ENCODE measurements at places on chromosomes 13 and 19. TPM values are rescaled to one million over a fixed set of nuclear protein-coding genes. Genes with fewer than 3 reads are reported as not detected.

GRCh38 chr19:31338069-31338776 lies 11.0 kb downstream of the TSHZ3 start:
- no peaks in the 10 kb centered on the region for H3K36me3 ChIP-seq
- H3K4me3 ChIP-seq = no peak overlapping the region
- H3K27me3 ChIP-seq = no peaks in the 10 kb centered on the region
- peak overlapping the region; percentile 51 for H3K27ac ChIP-seq
- no peak for DNase-seq
- H3K4me1 ChIP-seq = no peaks in the 10 kb centered on the region

DNA sequence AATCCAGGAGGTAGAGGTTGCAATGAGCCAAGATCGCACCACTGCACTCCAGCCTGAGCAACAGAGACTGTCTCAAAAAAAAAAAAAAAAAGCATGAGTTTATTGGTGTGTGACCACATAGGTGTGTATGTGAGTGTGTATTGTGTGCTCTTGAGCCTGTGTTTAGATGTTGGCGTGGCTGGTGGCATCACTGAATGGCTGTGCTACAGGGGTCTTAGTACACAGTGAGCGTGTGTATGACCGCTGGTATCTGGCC lies 2.5 kb downstream of the SLC1A5 start:
- H3K4me3 ChIP-seq = no peak overlapping the region
- H3K36me3 ChIP-seq = no peaks in the 10 kb centered on the region
- peaks cover 29% of the 10 kb centered on the region for H3K4me1 ChIP-seq
- DNase-seq = no peak
- H3K27me3 ChIP-seq = no peaks in the 10 kb centered on the region

- no peak for DNase-seq
- H3K4me3 ChIP-seq = no peak overlapping the region
- H3K27me3 ChIP-seq = no peaks in the 10 kb centered on the region
- no peak overlapping the region for H3K27ac ChIP-seq
Measured at GRCh38 chr13:105213512-105213911, 1322.0 kb downstream of the EFNB2 start.

- no peak overlapping the region for H3K4me3 ChIP-seq
- DNase-seq = no peak
- H3K4me1 ChIP-seq = no peaks in the 10 kb centered on the region
- H3K36me3 ChIP-seq = no peaks in the 10 kb centered on the region
- H3K27me3 ChIP-seq = no peaks in the 10 kb centered on the region
Measured at GRCh38 chr13:95496485-95496884, 56.0 kb upstream of the CLDN10 start.

The CEACAM19 gene
- polyA plus RNA-seq = 17.4 TPM

The NEK5 gene
- 0.19 TPM for polyA plus RNA-seq

The TUBB4A gene
- 0.53 TPM for polyA plus RNA-seq

DNA sequence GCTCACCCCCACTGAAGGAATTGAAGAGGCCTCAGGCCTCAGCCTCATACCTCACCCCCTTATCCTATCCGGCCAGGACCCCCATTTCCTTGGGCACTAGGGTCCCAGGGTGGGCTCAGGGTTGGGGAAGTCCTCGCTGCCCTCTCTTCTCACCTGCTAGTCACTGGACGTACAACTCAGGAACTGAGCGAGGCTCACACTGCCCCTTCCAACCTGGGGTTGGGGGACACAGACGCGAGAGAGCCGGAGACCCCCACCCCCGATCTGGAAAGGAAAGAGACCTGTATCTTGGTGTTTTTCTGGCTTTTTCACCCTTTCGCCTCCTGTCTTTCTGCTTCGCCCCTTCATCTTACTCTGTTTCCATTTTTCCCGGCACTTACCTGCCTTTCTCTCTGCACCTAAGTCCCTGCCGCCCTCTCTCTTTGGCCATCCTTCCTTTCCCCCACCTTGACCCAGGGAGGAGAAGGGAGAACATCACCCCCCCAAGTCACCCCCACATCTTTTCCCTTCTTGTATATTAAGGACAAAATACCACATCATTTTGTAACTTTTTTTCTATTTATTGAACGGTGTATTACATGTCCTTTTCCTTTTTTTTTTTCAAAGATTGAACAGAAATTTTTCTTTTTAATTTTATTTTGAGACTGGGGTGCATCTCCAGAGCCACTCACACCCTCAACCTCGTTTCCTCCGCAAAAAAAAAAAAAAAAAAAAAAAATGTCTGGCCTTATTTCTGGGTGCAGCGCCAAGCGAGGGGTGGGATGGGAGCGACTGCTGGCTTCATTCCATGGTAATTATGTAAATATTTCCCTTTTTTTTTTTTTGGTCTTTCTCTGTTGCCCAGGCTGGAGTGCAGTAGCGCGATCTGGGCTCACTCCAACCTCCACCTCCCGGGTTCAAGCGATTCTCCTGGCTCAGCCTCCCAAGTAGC lies 36.6 kb downstream of the ZSWIM4 start:
- no peaks in the 10 kb centered on the region for H3K27me3 ChIP-seq
- no peak overlapping the region for H3K4me3 ChIP-seq
- no peaks in the 10 kb centered on the region for H3K4me1 ChIP-seq
- peaks cover 7% of the 10 kb centered on the region for H3K36me3 ChIP-seq
- peak; percentile 21 for DNase-seq
- H3K27ac ChIP-seq = no peak overlapping the region

DNA sequence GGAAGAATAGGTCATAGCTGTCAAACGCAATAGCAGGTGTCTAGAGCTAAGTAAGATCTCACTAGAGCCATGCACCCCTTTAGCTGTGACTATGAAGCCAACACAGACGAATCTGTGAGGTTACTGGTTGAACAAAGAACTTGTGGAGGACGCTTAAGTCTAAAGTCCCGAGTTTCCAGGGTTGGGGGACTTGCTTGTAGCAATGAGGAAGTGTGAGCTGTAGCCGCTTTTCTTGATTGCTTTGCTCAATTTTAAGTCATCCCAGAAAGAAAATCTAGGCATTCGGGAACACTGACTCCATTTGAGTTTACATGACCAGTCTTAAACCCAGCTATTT lies 1.6 kb downstream of the GPC5 start:
- H3K4me1 ChIP-seq = peaks cover 3% of the 10 kb centered on the region
- no peak for DNase-seq
- H3K36me3 ChIP-seq = no peaks in the 10 kb centered on the region
- H3K4me3 ChIP-seq = no peak overlapping the region

GRCh38 chr13:75796825-75797224 lies 160.7 kb downstream of the LMO7 start:
- peaks cover 6% of the 10 kb centered on the region for H3K4me1 ChIP-seq
- no peak overlapping the region for H3K4me3 ChIP-seq
- DNase-seq = peak; percentile 77

GRCh38 chr19:12484011-12484370 lies 625 bp downstream of the ZNF709 start:
- H3K27ac ChIP-seq = no peak overlapping the region
- peak overlapping the region; percentile 94 for H3K4me3 ChIP-seq
- H3K4me1 ChIP-seq = peaks cover 2% of the 10 kb centered on the region
- no peaks in the 10 kb centered on the region for H3K27me3 ChIP-seq
- H3K36me3 ChIP-seq = no peaks in the 10 kb centered on the region

GRCh38 chr13:23427342-23427843 lies 6.1 kb downstream of the SACS start:
- no peaks in the 10 kb centered on the region for H3K27me3 ChIP-seq
- H3K36me3 ChIP-seq = no peaks in the 10 kb centered on the region
- H3K4me1 ChIP-seq = no peaks in the 10 kb centered on the region
- H3K27ac ChIP-seq = no peak overlapping the region

The KLK5 gene
- not detected for polyA plus RNA-seq

DNA sequence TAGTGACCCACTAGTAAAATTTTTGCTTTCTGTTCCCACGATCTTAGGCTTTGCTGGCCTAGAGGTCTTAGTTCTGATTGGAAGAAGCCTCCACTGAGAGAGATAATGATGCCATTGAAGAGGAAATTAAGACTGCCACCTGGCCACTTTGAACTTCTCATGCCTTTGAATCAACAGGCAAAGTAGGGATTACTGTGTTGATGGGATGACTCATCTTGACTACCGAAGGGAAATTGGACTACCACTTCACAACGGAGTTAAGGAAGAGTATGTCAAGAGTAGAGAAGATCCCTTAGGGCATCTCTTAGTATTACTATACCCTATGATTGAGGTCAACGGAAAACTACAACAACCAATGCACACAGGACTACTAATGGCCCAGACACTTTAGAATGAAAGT lies 12.7 kb upstream of the FREM2 start:
- H3K4me3 ChIP-seq = no peak overlapping the region
- no peak overlapping the region for H3K27ac ChIP-seq
- no peaks in the 10 kb centered on the region for H3K27me3 ChIP-seq
- no peak for DNase-seq
- H3K36me3 ChIP-seq = no peaks in the 10 kb centered on the region
- H3K4me1 ChIP-seq = no peaks in the 10 kb centered on the region

The OR7C1 gene
- 0.04 TPM for polyA plus RNA-seq

The ZNF575 gene
- 1.3 TPM for polyA plus RNA-seq

DNA sequence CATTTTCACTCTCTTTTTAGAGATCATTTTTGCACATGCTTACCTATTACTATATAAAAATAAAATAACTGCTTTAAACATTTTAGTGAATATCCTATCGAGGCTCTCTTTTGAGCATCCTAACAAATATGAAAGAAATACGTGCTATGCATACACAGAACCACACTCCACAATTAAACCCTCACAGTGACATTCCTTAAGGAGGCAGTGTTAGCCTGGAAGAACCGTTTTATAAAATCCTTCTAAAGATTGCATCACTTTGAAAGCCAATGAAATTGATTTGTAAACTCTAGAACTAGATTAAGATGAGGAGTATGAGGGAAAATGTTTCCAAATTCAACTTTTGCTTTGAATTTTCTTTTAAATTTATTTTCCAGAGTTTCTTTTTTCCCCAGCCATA lies 11.1 kb upstream of the ENOX1 start:
- no peaks in the 10 kb centered on the region for H3K4me1 ChIP-seq
- DNase-seq = no peak
- no peak overlapping the region for H3K27ac ChIP-seq
- no peaks in the 10 kb centered on the region for H3K27me3 ChIP-seq
- no peak overlapping the region for H3K4me3 ChIP-seq
- no peaks in the 10 kb centered on the region for H3K36me3 ChIP-seq

- H3K4me3 ChIP-seq = no peak overlapping the region
- no peaks in the 10 kb centered on the region for H3K36me3 ChIP-seq
- H3K27me3 ChIP-seq = no peaks in the 10 kb centered on the region
- peak; percentile 85 for DNase-seq
- peaks cover 2% of the 10 kb centered on the region for H3K4me1 ChIP-seq
Measured at GRCh38 chr13:29537736-29538651, 57.5 kb downstream of the SLC7A1 start.

DNA sequence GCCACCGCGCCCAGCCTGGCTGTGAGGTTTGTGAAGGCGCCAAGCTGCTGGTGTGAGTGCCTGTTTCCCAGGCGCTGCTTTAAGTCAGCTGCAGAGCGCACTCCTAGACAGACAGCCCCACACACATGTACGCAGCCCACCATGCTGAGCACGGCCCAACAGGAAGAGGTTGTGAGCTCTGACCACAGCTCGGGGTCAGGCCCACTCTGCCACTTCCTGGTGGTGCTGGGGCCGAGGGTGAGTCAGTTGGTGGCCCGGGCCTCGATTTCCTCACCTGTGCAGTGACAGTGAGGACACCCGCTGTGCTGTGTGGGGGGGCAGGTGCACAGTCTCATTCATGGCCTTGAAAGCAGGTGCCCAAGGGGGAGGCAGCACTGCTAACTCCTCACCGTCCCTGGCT lies 106.7 kb downstream of the KDM4B start:
- peaks cover 7% of the 10 kb centered on the region for H3K36me3 ChIP-seq
- DNase-seq = no peak
- no peaks in the 10 kb centered on the region for H3K4me1 ChIP-seq
- no peak overlapping the region for H3K4me3 ChIP-seq

DNA sequence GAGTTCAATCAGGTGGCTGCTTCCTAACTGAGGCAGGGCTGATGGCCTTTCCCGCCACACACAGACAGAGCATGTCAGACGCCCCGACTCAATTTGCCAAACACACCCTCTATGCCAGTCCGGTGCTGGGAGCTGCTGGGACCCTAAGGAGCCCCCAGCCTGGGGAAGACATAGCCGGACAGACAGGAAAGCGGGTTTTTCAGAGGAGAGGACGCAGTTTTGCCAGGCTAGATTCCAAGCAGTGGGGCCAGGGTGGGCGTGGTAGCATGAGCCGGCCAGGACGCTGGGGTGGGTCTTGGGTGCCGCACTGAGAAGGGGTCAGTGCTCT lies 19.8 kb downstream of the MAST3 start:
- DNase-seq = no peak
- H3K4me1 ChIP-seq = peaks cover 26% of the 10 kb centered on the region
- no peaks in the 10 kb centered on the region for H3K27me3 ChIP-seq
- H3K27ac ChIP-seq = no peak overlapping the region

DNA sequence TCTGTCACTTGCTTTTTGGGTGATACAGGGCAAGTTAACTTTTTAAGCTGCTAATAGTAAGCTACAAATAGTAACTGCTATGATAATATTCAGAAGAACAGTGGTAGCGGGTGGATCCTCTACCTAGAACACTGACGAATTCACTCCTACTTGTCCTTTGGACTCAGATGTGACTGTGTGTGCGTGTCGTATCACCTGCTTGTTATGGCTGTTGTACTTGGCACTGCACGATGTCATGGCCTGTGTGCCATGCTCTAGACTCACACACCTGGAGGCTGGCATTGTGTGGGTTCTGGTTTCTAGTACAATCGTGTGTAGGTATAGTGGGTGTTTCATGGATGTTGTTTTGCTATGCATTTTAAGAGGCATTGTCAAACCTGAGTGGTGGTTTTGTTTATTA lies 130.8 kb downstream of the ATP8A2 start:
- peaks cover 3% of the 10 kb centered on the region for H3K27me3 ChIP-seq
- H3K36me3 ChIP-seq = no peaks in the 10 kb centered on the region
- H3K4me1 ChIP-seq = no peaks in the 10 kb centered on the region
- no peak overlapping the region for H3K27ac ChIP-seq

DNA sequence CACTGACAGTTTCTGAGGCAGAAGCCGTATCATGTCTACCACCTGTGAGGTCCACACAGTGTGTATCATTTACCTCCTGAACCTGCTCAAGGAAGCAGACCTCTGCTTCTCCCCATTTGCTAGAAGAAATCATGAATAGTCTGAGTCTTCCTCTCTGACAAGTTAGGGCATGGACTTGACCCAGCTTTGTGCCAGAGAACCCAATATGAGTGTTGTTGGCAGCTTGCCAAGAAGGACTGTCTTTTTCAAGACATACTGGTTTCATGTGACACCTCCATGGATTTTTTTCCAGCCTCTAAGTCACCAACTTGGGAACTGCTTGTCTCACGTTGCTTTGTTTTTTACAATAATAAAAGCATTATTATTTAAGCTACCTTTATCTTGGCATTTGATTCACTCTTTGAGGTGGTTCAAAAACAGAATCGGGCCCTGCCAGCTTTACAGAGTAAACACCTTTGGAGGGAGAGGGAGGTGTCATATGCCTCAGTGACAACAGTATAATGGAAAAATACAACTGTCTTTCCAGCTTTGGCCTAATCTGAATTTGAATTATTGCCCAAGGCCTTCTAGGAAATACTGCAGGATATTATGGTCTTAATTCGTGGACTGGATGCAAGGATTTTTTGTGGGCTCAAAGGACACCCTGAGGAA lies 9.6 kb downstream of the ZNF211 start:
- H3K4me1 ChIP-seq = no peaks in the 10 kb centered on the region
- peaks cover 26% of the 10 kb centered on the region for H3K36me3 ChIP-seq
- no peak overlapping the region for H3K27ac ChIP-seq
- DNase-seq = no peak
- H3K27me3 ChIP-seq = no peaks in the 10 kb centered on the region
- no peak overlapping the region for H3K4me3 ChIP-seq

All from small intestine (tissue), 16 donors.